ENCODE measurements at places on chromosomes 7 and 10.

GRCh38 chr10:34628174-34628796 lies 186.8 kb downstream of the PARD3 start:
- DNase-seq, result no peak

- DNase-seq, result no peak
Observed at GRCh38 chr7:157963526-157963925, 624.1 kb downstream of the PTPRN2 start.

- DNase-seq, result no peak
Observed at GRCh38 chr7:107253599-107253998, 84.8 kb downstream of the HBP1 start.

- no peak for DNase-seq
Observed at GRCh38 chr7:94276795-94277194, 117.9 kb upstream of the COL1A2 start.

All from RPMI8226 (cell line).